Endodermal cell (in vitro differentiated cells): ENCODE measurements at places on chromosomes 13 and 19.
A peak's percentile ranks its signal among the peaks of the same experiment; 100 is the strongest.

- H3K27me3 ChIP-seq = no peaks in the 10 kb centered on the region
- no peaks in the 10 kb centered on the region for H3K4me1 ChIP-seq
- no peak for DNase-seq
- no peak overlapping the region for H3K4me3 ChIP-seq
- no peaks in the 10 kb centered on the region for H3K36me3 ChIP-seq
Measured at GRCh38 chr13:64007339-64007738, 2591.7 kb upstream of the PCDH20 start.

DNA sequence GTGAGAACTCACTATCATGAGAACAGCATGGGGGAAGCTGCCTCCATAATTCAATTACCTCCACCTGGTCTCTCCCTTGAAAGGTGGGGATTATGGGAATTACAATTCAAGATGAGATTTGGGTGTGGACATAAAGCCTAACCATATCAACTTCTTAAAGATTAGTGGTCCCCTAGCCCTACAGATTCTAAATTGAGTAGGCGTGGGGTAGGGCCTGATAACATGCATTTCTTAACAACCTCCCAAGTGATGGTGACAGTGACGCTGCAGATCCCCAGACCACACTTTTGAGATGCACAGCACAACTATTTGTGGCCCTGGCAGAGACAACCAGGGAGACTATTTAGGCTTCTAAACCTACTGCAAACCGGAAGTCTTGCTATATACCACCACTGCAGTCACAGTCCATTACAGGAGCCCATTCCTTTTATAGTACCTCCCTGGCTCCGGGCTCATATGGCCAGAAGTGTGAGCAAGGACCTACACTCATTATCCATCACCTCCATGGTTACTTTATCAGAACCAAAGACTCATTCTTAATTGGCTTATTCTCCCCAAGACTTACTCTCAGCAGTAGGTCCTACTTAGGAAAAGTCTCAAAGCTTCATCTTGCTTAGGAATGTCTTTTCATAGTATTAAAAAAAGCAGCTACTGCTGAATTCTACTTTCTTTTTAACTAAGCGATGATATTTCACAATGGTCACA, 2.1 kb upstream of the DPY19L3 start:
- no peak overlapping the region for H3K27ac ChIP-seq
- H3K36me3 ChIP-seq = peaks cover 3% of the 10 kb centered on the region
- peaks cover 5% of the 10 kb centered on the region for H3K4me1 ChIP-seq
- peak; percentile 55 for DNase-seq
- H3K4me3 ChIP-seq = peak overlapping the region; percentile 92
- H3K27me3 ChIP-seq = peaks cover 18% of the 10 kb centered on the region

- DNase-seq = no peak
- H3K36me3 ChIP-seq = no peaks in the 10 kb centered on the region
- no peaks in the 10 kb centered on the region for H3K4me1 ChIP-seq
- H3K27ac ChIP-seq = no peak overlapping the region
Measured at GRCh38 chr13:47508527-47509228, 492.4 kb downstream of the SUCLA2 start.

GRCh38 chr19:42274065-42274682, 5.1 kb downstream of the CIC start:
- H3K4me3 ChIP-seq = no peak overlapping the region
- H3K4me1 ChIP-seq = peaks cover 6% of the 10 kb centered on the region
- no peak for DNase-seq
- H3K36me3 ChIP-seq = peaks cover 16% of the 10 kb centered on the region
- H3K27ac ChIP-seq = no peak overlapping the region

DNA sequence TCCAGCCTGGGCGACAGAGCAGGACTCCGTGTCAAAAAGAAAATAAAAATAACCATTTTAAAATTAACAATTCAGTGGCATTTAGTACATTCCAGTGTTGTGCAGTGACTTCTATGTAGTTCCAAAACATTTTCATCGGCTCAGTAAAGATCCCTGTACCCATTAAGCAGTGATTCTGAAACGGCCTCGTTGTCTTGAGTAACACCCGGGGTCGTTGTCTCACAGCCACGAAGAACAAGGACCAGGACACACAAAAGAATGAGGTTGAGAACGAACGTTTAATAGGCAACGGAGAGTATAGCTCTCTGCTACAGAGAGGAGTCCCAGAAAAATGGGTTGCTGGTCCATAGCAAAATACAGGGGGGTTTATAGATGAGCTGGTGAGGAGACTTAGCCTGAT, 2.4 kb upstream of the TMED1 start:
- peaks cover 14% of the 10 kb centered on the region for H3K36me3 ChIP-seq
- no peak for DNase-seq
- H3K27ac ChIP-seq = no peak overlapping the region
- H3K4me1 ChIP-seq = no peaks in the 10 kb centered on the region
- H3K4me3 ChIP-seq = no peak overlapping the region
- no peaks in the 10 kb centered on the region for H3K27me3 ChIP-seq

DNA sequence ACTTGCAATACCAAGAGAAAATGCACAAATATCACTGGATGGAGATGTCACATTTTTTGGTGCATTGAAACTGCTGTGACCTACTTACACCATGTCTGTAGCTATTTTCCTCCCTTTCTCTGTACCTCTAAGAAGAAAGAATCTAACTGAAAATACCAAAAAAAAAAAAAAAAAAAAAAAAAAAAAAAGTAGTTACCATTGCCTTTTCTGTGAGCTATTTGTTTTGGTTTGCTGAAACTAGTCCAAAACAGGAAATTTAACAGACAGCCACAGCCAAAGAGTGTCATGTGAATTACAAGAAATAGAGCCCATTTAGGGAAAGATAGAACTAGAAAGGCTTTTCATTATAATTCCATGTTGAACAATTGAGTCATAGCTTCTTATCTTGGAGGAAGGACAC, 37.3 kb downstream of the TNFSF13B start:
- no peak overlapping the region for H3K4me3 ChIP-seq
- H3K27ac ChIP-seq = no peak overlapping the region
- H3K4me1 ChIP-seq = no peaks in the 10 kb centered on the region
- no peak for DNase-seq
- H3K36me3 ChIP-seq = no peaks in the 10 kb centered on the region

- peak overlapping the region; percentile 100 for H3K4me3 ChIP-seq
- DNase-seq = no peak
- H3K36me3 ChIP-seq = peaks cover 32% of the 10 kb centered on the region
- H3K4me1 ChIP-seq = peaks cover 27% of the 10 kb centered on the region
- no peaks in the 10 kb centered on the region for H3K27me3 ChIP-seq
Measured at GRCh38 chr19:48618278-48618915, 581 bp downstream of the RPL18 start.

DNA sequence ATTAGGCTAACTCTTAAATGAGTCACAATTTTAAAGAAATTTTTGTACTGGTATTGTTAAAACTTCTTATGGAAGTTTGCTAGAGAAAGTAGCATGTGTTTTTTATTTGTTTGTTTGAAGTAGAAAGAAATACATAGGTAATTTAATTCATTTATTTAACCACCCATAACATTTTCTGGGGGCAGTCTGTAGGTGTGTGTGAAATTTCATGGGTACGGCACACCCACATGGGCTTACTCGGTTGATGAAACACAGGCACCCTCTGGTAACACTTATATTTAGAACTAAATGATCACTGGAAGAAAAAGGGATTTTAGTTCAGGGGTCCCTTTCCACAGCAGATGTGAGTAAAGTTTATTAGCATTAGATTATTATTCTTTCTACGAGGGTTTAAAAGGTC, 88.1 kb downstream of the DGKH start:
- no peaks in the 10 kb centered on the region for H3K36me3 ChIP-seq
- DNase-seq = no peak
- no peak overlapping the region for H3K27ac ChIP-seq
- H3K27me3 ChIP-seq = no peaks in the 10 kb centered on the region
- no peak overlapping the region for H3K4me3 ChIP-seq

DNA sequence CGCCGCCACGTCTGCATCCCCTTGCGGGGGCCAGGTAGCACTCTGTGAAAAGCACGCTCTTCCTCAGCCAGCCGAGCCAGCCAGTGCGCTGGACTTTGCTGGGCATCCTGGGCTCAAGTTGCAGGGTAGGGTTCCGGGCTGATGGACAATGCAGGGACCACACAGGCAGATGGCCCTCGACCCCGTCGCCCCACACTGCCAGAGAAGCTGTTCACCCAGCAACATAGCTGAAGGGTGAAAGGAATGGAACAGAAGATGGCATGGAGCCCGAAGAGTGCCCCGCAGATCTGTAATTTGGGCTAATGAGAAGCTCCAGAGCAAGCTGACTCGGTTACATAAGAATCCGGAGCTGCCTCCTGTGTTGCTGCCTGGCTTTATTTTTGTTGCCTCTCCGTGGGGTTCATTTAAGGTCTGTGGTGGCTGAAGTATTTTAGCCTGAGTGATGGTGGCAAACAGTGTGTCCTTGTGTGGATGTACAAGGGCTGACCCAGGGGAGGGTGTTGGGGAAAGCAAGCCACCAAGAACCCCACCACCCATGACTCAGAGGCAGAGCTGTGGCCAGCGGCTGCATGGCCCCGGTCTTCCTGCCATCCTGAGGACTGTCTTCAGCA, 105.8 kb downstream of the SOX1 start:
- H3K27me3 ChIP-seq = no peaks in the 10 kb centered on the region
- H3K27ac ChIP-seq = no peak overlapping the region
- no peak overlapping the region for H3K4me3 ChIP-seq
- H3K36me3 ChIP-seq = no peaks in the 10 kb centered on the region
- peak; percentile 25 for DNase-seq

DNA sequence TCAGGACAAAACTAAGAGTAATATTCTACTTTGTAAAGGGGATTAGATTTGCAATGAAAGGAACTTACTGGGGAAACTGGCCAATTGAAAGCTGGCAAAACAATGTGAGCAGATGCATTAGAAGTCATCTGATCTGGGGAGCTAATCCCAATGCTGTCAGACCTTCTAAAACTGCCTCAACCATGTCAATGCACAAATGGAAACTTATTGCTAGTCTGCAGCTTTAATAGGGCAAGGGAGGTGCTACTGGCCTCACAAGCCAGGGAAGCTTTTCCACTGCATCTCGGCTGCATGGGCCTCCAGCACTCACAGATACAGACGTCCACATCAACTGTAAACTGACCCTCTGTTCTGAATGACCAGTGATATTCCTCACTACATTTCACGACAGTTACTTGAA, 154.2 kb downstream of the LHFPL6 start:
- H3K27ac ChIP-seq = no peak overlapping the region
- H3K4me1 ChIP-seq = no peaks in the 10 kb centered on the region
- no peaks in the 10 kb centered on the region for H3K36me3 ChIP-seq
- no peak for DNase-seq

- H3K4me1 ChIP-seq = peaks cover 5% of the 10 kb centered on the region
- H3K4me3 ChIP-seq = no peak overlapping the region
- DNase-seq = no peak
- no peak overlapping the region for H3K27ac ChIP-seq
- H3K36me3 ChIP-seq = no peaks in the 10 kb centered on the region
- no peaks in the 10 kb centered on the region for H3K27me3 ChIP-seq
Measured at GRCh38 chr13:100541897-100542825, 46.4 kb downstream of the GGACT start.

GRCh38 chr19:51779181-51779580, 15.8 kb upstream of the FPR3 start:
- no peak overlapping the region for H3K27ac ChIP-seq
- no peak for DNase-seq
- no peaks in the 10 kb centered on the region for H3K4me1 ChIP-seq
- no peaks in the 10 kb centered on the region for H3K36me3 ChIP-seq

DNA sequence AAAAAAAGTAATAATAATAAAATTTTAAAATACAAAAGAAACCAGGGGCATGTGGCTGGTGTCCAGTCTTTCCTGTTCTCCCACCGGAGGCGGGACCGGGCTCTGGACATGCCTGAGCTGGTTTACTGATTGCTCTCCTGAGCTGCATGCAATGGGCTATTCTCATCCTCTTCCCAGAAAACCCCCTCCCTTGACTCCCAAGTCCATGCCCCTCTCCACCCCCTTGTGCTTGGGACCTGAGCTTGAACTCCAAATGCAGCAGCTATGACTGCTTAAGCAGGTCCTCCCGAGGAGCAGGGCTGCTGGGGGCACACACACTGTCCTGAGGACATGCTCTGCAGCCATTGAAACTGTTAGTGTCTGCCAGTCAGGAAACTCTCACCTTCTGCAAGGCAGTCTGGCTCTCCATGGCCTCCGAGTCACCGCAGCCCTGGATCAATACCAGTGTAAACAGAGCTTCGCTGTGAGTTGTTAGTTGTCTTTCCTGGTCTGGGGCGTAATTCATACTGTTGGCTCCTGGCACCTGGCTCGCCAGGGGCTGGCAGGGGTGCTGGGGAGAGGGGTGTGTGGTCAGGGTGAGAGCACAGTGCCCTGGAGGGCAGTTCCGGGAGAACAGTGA, 41.6 kb upstream of the CHST8 start:
- no peak overlapping the region for H3K4me3 ChIP-seq
- no peaks in the 10 kb centered on the region for H3K4me1 ChIP-seq
- H3K36me3 ChIP-seq = no peaks in the 10 kb centered on the region
- H3K27ac ChIP-seq = peak overlapping the region; percentile 85
- no peaks in the 10 kb centered on the region for H3K27me3 ChIP-seq

- no peak for DNase-seq
- H3K36me3 ChIP-seq = no peaks in the 10 kb centered on the region
- no peak overlapping the region for H3K27ac ChIP-seq
- H3K27me3 ChIP-seq = no peaks in the 10 kb centered on the region
- peaks cover 4% of the 10 kb centered on the region for H3K4me1 ChIP-seq
Measured at GRCh38 chr13:77222909-77223308, 104.0 kb downstream of the MYCBP2 start.

DNA sequence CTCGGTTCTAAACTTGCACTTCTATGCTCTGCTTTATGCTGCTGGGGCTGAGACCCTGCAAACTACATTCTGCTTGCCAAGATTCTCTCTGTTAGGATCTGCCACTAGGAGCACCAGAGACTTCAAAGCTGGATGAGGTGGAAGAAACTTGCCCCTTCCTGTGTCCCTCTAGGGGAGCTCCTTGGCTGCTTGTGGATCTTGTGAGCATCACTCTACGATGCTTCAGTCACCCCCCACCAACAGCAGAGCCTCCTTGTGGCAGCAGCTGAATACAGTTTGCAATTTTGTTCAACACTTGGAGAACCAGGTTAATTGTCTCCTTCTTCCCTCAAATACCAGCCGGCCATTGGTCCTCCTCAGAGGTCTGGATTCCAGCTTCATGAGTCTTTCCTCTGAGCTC, 310.6 kb downstream of the FGF14 start:
- no peaks in the 10 kb centered on the region for H3K36me3 ChIP-seq
- no peaks in the 10 kb centered on the region for H3K27me3 ChIP-seq
- no peak overlapping the region for H3K27ac ChIP-seq

- H3K27me3 ChIP-seq = no peaks in the 10 kb centered on the region
- H3K4me1 ChIP-seq = peaks cover 4% of the 10 kb centered on the region
- peak overlapping the region; percentile 88 for H3K4me3 ChIP-seq
- DNase-seq = no peak
- no peaks in the 10 kb centered on the region for H3K36me3 ChIP-seq
- peak overlapping the region; percentile 9 for H3K27ac ChIP-seq
Measured at GRCh38 chr19:42267644-42268141, 1.4 kb upstream of the CIC start.

DNA sequence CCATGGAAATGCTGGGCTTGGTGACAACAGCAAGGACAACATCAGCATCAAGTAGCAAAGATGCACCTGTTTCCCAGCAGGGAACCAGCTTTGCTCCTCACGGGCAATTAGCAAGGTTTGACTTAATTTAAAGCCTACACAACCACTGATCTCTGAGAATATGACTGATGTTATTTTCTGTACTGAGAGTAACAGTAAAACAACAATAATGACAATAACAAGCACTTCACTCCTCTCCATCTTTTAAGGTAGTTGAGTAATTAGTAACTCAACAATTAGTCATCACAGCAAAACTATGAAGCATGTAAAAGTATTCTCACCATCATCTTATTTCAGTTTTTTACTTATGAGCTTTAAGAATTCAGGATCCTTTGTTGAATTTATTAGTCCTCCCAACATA, 37.3 kb downstream of the ENOX1 start:
- no peaks in the 10 kb centered on the region for H3K4me1 ChIP-seq
- H3K27ac ChIP-seq = no peak overlapping the region
- no peak overlapping the region for H3K4me3 ChIP-seq
- no peaks in the 10 kb centered on the region for H3K36me3 ChIP-seq
- peaks cover 6% of the 10 kb centered on the region for H3K27me3 ChIP-seq
